ENCODE measurements at places on chromosomes 1 and 21. TPM values are rescaled to one million over a fixed set of nuclear protein-coding genes. Genes with fewer than 3 reads are reported as not detected.

DNA sequence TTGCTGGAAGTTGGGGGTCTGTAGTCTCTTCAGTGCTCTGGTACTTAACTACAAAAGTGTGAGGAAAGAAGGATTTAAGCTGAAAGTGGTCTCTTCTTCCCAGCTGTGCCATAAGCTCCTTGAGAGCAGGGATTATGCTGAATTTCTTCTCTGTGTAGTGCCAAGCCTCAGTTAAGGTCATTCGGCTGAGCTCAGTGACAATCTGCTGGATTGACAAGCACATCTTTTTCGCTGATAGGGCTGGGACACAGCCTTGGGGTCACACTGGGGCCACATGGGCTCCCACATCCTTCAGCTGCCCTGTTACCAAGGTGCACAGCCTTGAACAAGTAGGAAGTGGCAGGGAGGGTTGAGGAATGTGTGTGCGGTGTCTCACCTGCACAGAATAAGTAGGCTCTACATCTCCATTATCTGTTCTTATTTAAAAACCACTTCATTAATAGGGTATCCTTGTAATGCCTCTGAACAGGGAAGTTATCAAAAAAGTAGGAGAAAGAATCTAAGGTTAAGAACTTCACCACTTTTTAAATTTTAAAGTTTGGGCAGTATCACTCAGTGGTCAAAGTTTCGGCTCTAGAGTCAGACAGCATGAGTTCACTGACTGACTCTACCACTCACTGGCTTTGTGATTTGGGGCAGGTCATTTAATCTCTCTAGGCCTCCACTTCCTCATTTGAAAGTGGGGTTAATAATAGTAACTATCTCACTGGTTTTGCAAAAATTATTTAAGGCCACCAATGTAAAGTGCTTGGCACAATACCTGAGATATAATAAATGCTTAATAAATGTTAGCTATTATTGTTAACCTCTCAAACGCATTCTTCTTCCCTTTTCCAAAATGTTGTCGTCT, 10.3 kb downstream of the ZBTB40 start:
- H3K27me3 ChIP-seq, result no peaks in the 10 kb centered on the region
- no peak overlapping the region for H3K27ac ChIP-seq
- peaks cover 3% of the 10 kb centered on the region for H3K4me1 ChIP-seq
- no peak for DNase-seq

DNA sequence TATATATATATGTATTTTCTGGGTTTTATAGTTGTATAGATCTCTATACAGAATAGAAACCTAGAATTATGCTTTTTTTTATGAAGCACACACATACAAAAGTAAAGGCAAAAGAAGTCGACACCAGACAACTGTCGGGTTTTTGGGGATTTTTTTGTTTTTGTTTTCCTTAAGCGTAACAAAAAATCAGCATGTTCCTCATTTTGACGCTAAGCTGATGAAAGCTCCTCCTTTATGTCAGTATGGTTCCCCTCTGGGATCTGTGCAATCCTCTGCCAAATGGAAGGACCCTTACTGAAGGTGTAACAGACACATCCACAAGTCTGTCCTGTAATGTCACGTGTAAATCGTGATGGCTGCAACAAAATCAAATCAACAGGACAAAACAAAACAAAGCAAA, 226.2 kb downstream of the RHOU start:
- DNase-seq, result no peak
- H3K36me3 ChIP-seq, result no peaks in the 10 kb centered on the region
- peaks cover 3% of the 10 kb centered on the region for H3K4me1 ChIP-seq
- H3K27me3 ChIP-seq, result no peaks in the 10 kb centered on the region
- no peak overlapping the region for H3K27ac ChIP-seq

DNA sequence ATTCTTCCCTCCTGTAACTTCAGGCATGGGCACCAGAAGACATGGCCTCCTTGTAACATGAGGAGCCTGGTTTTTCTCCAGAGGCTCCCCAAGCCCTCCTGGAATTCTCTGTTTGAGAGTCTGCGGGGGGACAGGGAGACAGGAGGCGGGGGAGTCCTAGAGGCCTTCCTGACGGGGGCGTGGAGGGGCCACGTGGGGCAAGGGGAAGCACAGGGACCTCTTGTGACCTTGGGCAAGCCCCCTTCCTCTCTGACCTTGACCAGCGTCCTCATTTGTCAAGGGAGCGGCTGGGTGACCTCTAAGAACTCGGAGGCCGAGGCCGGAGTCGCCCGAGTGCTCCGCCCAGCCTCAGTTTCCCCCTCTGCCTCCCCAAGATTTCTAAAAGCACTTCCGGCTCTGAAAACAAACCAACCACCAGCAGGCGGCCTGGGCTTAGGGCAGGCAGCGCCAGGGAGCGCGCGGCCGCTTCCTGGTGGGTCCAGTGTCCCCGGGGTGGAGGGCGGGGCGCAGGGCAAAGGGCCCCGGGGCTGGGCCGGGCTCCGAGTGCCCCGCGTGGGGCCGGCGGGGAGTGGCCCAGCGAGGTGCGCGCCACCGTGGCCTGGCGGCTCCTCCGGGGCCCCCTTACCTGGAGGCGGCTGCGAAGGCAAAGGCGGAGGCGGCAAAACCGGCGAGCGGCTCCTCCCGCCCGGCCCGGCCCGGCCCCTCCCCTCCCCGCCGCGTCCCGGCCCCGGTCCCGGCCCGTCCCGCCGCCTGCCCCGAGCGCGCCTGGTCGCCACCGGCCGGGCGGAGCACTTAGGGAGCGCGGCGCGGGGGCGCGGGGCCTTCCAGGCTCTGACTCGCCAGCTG, at the start of gene TMCO4:
Gene TMCO4, minus strand, starts transcription at position 687 of the 846 bp plus-strand sequence. CDS start 19,158 bp downstream, outside the sequence.
- H3K4me3 ChIP-seq, result peak within 1 kb of the TSS; percentile 46
- no peaks in the 10 kb centered on the region for H3K36me3 ChIP-seq
- H3K4me1 ChIP-seq, result peaks cover 3% of the 10 kb centered on the region
- no peaks in the 10 kb centered on the region for H3K27me3 ChIP-seq
- peak within 1 kb of the TSS; percentile 81 for H3K27ac ChIP-seq

- peaks cover 11% of the 10 kb centered on the region for H3K4me1 ChIP-seq
- H3K27me3 ChIP-seq, result no peaks in the 10 kb centered on the region
- no peaks in the 10 kb centered on the region for H3K36me3 ChIP-seq
- DNase-seq, result no peak
- no peak overlapping the region for H3K27ac ChIP-seq
Measured at GRCh38 chr1:25711555-25712298, 88.3 kb upstream of the SELENON start.

DNA sequence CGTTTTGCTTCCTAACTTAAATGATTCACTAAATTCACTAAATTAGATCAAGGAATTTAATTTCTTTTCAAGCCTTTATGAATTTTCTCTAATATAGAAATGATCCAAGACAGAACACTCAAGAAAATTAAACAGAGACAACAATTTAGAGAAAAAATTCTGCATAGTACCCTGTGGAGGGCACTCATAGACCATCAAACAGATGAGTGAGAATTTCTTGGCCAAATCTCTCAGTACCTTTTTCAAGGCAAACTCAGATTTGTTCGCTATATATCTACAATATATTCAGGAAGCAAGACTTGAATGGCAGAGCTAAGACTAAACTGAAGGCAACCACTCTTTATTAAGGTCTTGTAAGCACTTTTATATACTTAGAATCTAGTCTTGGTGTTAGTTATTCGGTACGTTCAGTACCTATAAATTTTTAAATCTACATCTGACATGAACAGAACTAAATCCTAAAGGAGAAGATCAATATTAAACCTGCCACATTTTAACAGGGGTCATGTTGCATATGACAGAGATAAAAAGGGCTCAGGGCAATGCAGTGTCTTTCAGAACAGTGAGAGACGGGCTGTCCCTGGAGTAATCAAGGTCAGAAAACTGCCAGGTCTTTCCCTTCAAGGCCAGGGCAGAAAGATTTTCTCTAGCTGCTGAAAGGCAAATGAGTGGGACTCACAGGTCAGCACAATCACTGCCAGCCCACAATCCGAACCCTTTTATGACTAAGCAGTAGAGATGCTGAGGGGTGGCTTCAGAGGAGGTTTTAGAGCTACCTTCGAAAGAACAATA, 118.8 kb upstream of the TMPRSS15 start:
- no peaks in the 10 kb centered on the region for H3K27me3 ChIP-seq
- H3K4me3 ChIP-seq, result no peak overlapping the region
- H3K27ac ChIP-seq, result no peak overlapping the region
- no peaks in the 10 kb centered on the region for H3K4me1 ChIP-seq

DNA sequence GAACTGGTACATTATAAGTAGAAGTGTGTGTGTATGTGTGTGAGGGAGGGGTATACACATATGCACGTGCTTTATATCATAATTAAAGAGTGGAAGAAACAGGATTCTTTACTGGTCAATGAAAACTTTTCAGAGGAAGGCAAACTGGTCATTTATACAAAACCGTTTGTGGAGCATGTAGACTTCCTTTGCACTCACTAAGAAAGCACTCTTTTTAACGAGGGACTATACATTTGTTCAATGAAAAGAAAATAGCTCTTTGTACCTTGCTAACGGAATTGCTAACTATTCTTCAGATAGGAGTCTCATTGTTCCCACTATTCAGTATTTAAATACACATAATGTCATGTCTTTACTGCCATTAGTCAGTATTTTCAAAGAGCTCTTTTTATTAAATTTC, 219.3 kb downstream of the ST6GALNAC3 start:
- H3K4me1 ChIP-seq, result peaks cover 7% of the 10 kb centered on the region
- no peaks in the 10 kb centered on the region for H3K27me3 ChIP-seq
- DNase-seq, result no peak
- H3K4me3 ChIP-seq, result no peak overlapping the region
- no peak overlapping the region for H3K27ac ChIP-seq
- H3K36me3 ChIP-seq, result no peaks in the 10 kb centered on the region

DNA sequence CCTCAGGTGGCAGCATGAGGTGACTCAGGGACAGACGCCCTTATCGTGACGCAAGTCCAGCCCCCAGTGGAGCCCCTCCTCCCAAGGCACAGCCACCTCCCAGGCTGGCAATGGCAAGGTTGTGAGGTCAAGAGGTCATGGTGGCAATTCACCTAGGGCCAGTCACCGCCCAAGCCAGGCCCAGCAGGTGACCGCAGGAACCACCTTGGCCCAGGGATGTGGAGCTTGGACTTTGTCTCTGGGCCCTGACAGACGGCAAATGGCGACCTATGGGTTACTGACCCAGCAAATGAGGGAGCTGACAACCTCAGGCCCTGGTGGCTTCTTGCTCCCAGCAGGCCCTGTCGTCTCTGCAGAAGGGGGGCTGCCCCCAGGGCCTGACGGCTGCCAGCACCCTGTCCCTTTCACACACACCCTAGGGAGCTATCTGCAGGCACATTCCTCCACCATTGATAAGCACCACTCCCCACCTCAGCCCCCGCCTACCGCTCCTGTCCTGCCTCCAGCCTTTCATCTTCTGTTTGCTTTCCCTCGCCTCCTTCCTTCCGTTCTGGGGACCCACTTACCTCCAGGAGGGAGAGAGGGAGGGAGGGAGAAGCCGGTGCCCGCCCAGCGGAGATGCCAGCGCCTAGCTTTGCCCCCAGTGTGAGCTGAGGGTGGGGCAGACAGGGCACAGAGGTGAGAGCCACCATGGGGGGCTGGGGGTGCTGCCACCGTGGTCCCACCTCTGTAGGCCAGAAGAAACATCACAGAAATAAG, 12.1 kb downstream of the EPHA2 start:
- peak overlapping the region; percentile 92 for H3K27ac ChIP-seq
- H3K36me3 ChIP-seq, result peaks cover 14% of the 10 kb centered on the region
- H3K27me3 ChIP-seq, result no peaks in the 10 kb centered on the region
- no peak overlapping the region for H3K4me3 ChIP-seq

DNA sequence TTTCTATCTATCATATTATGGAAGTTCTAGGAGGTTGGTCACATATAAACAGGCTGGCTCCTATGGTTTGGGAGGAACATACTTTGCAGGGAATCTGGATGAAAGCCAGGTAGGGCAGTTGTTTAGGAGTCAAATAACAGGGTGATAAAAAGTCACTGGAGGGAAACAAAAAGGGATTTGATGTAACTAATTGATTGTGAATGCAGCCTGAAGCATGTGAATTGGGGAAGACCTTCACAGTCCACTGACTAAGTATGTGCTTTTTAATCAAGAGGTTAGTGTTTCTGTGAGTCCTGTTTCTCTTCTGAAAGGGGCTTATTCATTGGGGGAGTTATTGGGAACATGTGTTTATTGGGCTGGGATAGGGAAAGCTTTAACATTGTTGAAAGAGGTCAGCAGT, 41.3 kb downstream of the HMCN1 start:
- H3K27ac ChIP-seq, result no peak overlapping the region
- no peaks in the 10 kb centered on the region for H3K4me1 ChIP-seq
- H3K4me3 ChIP-seq, result no peak overlapping the region
- H3K36me3 ChIP-seq, result no peaks in the 10 kb centered on the region
- no peaks in the 10 kb centered on the region for H3K27me3 ChIP-seq

- no peak overlapping the region for H3K27ac ChIP-seq
- peaks cover 39% of the 10 kb centered on the region for H3K36me3 ChIP-seq
- H3K4me1 ChIP-seq, result peaks cover 22% of the 10 kb centered on the region
- no peak for DNase-seq
- no peak overlapping the region for H3K4me3 ChIP-seq
Measured at GRCh38 chr1:43383449-43383848, 6.2 kb downstream of the MED8 start.

The CD101 gene
- total RNA-seq, result 2.2 TPM

The FMOD gene
- total RNA-seq, result 93.4 TPM

The OXCT2 gene
- total RNA-seq, result 0.17 TPM

The GJC2 gene
- total RNA-seq, result 1.8 TPM
